ENCODE measurements at places on chromosomes 3 and 15. TPM values are rescaled to one million over a fixed set of nuclear protein-coding genes. Genes with fewer than 3 reads are reported as not detected.

ATR gene
- 13.7 TPM for total RNA-seq

DNASE1L3 gene
- total RNA-seq = 1.2 TPM

DCBLD2 gene
- total RNA-seq = 12.2 TPM

SYNM gene
- total RNA-seq = 96.5 TPM

GOLGA6B gene
- not detected for total RNA-seq

NOP10 gene
- total RNA-seq = 142 TPM

STRIT1 gene
- total RNA-seq = not detected

RPUSD2 gene
- total RNA-seq = 9.9 TPM

SEMA7A gene
- total RNA-seq = 0.79 TPM

Data from left colon (tissue), 2 donors.